ENCODE measurements at places on chromosomes 7 and 10.

DNA sequence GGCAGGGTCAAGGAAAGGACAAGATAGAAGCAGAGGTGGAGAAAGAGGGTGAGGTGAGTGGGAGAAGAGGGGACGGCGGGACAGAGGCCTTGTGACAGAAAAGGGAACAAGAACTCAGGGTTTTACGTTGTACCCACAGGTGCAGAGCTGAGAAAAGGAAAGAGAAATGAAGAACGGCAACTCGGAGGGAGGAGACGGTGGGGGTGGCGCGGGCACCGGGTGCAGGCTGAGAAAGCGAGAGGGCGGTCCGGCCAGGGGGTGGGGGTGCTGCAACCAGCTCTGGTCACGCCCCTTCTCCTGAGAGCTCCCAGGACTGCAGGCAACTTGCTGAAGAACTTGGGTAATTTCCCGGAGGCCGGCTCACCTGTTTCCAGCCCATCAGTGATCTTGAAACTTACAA, 65.3 kb downstream of the CARD11 start:
- DNase-seq, result no peak

DNA sequence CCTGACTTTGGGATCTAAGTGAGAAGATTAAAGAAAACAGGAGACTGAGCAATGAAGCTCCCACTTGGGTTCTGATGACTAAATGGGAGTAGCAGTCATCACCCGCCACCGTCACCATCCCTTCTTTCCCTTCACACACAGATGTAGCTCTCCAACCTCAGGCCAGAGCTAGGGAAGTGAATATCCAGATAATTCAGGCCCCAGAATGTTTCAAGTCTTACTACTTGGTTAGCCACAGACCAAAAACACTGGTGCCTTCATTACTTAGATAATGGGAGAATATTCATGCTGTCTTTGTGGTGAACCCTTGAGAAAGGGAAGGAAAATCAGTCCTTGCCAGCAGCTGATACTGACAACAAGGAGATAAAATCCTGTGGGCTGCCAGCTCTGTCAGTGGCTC, 100.7 kb downstream of the OSBPL3 start:
- DNase-seq, result no peak

- no peak for DNase-seq
These were observed 351.5 kb upstream of the SHH start for GRCh38 chr7:156163747-156164146.

DNA sequence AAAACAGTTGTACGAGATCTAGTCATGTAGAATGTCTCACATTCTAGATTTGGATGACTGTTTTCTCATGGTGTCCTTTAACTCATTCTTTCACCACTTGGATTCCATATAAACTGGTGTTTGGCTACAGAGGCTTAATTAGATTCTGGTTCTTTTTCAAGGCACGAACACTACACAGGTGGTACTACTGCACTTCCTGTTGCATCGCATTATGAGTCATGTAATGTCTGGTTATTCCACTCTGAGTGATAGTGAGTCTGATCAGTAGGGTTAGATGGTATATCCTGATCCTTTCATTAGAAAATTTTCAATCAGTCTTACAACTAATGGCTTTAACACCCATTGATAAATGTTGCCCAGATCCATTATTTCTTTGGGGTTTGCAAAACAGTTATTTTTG, 11.2 kb upstream of the AKAP9 start:
- no peak for DNase-seq

GRCh38 chr10:36476399-36476798, 649.0 kb upstream of the ANKRD30A start:
- no peak for DNase-seq

GRCh38 chr7:37445064-37445723, 3.5 kb downstream of the ELMO1 start:
- DNase-seq, result no peak

DNA sequence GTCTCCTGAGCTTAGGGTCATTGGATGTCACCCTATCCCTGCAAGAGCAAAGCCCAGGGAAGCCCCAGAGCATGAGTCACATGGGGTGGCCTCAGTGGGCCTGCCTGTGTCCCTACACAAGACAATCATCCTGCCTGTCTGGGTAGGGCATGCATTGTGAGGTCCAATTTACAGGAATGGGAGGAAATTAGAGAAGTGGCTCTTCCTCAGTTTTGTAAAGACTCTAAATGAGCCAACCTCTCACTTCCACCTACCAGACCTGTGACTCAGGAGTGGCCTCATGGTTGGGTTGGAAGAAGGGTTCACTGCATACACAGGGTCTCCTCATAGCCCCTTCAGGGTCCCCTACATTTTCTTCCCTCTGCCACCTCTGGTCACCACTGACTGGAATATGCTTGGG, 43.6 kb upstream of the SMNDC1 start:
- DNase-seq, result no peak

DNA sequence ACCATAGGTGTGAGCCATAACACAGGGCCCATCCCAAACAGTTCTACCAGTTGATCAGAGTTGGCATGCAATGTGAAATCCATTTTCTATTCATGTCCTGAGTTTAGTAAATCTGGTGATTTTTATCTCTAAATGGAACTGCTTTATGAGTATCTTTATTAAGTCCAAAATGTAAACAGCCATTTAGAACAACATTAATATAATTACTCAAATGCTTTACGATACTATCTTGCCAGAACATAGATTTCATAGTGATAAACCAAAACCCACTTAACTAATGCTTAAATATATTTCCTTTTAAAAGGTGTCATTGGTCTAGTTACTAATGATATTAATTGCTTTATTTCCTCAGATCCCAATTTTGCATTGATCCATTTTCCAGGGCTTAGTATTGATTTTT, 80.7 kb downstream of the PLCE1 start:
- DNase-seq, result no peak

DNA sequence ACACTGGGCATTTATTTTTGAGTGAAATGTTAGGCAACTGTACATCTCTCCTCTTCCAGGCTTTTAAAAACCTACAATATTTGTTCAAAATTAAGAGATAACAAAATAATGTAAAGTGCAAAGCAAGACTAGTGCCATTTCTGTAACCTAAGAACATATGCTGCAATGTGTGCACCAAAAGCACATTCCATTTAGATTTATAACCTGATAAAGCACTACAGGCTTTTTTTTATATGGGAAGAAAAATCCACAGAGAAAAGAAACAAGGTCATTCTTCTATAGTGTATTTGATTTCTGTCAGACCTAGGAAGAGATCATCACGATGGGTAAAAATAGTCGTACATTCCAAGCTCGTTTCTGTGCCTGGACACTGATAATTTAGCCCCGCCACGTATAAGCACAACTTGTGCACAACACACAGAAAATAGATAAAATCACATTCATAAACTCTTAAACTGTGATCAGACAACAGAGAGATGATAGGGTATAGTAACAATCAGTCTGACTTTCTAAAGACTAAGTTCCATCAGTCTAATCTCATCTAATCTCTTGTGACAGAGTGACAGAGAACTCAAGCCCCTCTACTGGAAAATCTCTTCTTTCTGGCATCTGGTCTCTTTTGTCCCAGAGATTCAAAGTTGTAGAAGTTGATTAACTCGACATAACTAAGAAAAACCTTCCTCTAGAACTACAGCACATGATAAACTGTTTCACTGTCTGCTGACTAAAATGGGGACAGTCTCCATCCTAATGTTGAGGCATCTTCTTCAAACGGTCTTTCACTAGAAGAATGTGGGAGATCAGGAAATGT, 6.7 kb downstream of the LAMB1 start:
- DNase-seq, result no peak

GRCh38 chr7:158495786-158496185, 91.8 kb downstream of the PTPRN2 start:
- DNase-seq, result no peak

DNA sequence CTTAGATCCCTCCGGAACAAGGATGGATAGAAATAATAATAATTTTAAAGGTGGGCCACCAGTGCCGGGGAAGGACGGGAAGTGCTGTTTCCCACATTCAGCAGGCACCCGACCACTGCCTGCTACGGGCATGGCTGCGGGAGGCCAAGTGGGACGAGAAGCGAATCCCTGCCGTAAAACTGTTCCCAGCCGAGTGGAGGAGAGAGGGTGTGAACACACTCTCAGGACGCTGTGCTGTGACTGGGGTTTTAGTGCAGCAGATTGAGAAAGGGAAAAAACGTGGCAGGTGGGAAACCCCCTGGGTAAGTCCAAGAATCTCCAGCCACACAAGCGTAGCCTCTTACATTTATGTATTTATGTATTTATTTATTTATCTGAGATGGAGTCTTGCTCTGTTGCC, 158.8 kb downstream of the DNAJB6 start:
- no peak for DNase-seq

GRCh38 chr7:141200191-141201108, 126.6 kb downstream of the TMEM178B start:
- DNase-seq, result no peak

GRCh38 chr10:89466599-89467035, 52.2 kb downstream of the IFIT5 start:
- DNase-seq, result no peak

DNA sequence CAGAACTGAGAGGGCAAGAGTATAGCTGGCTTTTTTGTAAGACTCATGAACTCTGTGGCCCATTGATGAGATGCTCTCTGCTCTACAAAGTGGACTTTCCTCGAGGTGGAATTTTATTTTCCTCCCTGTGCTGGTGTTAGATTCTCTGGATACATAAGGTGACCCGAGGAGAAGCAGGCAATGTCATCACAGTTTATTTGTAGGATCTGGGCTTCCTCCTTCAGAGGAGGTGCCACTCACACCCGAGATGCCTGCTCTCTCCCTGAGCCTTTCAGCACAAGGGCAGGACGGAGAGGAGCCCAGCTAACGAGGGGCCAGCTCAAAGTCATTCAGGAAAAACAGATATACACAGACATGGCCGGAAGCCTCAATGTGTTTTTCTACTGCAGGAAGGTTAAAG, 103.0 kb downstream of the KIAA1217 start:
- no peak for DNase-seq

GRCh38 chr10:110641256-110641655, 2.9 kb upstream of the RBM20 start:
- DNase-seq, result no peak

GRCh38 chr10:124597846-124598165, 136.2 kb downstream of the LHPP start:
- DNase-seq, result no peak

DNA sequence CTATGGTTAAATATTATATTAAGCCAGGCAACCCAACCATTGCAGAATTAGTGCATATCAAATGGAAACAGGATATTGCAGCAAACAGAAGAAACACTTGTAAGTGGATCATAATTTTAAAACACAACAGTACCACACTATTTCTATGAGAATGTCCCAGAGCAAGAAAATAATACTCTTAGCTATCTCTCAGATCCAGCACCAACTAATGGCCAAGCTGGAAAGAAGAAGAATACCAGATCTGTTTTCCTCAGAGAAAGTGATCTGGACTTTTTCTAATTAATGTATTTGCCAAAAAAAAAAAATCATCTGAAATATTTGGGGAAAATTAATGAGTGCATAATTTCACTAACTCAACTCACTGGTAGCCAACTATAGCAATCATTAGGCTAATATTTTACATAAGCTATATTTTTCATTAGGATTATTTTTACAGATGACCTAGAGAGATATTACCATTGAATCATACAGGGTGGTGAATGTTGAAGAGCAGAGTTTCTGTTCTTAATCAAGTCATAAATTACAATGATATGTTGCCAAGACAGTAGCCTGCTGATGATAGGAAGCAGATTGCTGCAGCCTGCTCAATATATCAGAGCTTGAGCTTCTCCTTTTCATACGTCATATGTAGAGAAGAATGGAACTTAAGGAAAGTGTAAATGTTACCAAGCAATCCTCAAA, 995.4 kb upstream of the LRRN3 start:
- DNase-seq, result no peak

DNA sequence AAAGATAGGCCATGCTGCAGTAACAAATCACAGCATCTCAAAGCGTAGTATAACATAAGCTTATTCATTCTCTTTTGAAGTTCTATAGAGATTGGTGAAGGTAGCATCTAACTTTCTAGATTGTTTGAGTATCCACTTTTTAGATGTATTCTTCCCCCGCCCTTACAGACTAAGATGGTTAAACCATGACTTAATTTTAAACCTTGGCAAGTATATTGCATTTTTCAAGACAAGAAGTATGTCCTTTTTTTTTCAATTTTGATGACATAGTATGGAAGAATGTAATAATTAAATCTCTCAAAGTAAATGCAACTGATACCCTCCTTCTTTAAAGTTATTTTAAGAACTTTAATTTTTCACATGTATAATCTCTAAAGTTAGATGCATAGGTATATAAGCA, 190.0 kb downstream of the KCND2 start:
- DNase-seq, result peak; percentile 8

- no peak for DNase-seq
These were observed 34.2 kb downstream of the SP4 start for GRCh38 chr7:21462081-21462480.

DNA sequence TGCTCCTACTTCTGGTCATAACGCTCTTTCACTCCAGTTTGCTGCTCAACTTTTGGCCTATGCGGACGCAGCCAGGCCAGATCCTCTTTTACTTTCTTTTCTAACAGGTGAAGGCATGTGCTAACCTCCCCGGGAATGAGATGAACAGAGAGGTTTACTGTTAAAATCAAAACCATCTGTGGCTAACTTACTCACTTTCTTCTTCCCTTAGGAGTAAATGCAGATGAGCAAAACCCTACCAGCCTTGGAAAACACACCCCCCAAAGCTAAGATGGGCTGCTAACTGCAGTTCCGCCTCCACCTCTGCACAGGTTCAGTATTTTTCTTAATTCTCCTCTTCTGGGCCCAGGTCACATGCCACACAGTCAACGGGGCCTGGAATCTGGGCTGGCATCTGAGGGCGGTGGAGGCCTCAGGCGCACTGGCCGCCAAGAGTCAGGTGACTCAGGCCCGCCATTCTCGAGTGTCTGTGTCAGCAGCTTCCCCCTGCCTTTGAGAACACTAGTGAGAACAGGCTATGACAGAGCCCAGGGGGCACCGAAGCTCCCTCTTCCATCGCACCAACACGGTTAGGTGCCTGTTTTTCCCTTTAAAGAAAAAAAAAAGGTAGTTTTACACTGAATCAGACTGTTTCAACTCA, 11.1 kb downstream of the FAM53B start:
- no peak for DNase-seq

DNA sequence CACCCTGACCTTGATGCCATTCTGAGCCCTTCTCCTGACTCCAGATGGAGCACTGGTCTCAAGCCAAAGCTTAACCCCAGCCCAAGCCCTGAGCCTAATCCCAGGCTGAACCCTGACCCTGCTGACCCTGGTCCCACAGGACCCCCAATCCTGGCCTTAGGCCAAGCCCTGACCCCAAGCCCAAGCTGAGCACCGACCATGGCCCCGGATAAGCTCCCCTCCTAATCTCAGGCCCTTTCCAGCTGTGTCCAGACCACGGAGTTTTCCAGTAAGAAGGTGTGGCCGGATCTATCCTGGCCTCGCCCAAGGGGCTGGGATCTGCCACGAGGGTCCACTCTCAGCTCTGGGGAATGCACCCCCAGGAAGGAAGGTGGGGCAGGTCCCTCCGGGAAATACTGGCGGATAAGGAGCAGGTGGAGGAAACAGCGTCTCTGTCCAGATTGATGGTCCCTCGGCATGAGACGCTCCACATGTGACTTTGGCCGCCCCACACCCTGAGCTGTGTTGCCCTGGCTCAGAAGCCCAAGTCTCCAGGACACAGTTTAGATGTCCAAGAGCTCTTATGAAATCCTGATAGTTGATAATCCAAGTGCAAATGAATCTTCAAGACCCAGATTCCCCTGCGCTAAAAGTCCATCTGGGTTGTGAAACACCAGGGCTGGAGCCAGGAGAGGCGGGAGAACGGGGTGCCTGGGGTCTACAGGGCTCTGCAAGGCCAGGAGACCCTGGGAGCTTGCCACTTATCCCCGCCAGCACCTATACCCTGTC, 10.4 kb downstream of the ELN start:
- DNase-seq, result no peak

Measured in fibroblast of skin of left biceps (primary cell).